ENCODE measurements at places on chromosomes 12 and 14.

DNA sequence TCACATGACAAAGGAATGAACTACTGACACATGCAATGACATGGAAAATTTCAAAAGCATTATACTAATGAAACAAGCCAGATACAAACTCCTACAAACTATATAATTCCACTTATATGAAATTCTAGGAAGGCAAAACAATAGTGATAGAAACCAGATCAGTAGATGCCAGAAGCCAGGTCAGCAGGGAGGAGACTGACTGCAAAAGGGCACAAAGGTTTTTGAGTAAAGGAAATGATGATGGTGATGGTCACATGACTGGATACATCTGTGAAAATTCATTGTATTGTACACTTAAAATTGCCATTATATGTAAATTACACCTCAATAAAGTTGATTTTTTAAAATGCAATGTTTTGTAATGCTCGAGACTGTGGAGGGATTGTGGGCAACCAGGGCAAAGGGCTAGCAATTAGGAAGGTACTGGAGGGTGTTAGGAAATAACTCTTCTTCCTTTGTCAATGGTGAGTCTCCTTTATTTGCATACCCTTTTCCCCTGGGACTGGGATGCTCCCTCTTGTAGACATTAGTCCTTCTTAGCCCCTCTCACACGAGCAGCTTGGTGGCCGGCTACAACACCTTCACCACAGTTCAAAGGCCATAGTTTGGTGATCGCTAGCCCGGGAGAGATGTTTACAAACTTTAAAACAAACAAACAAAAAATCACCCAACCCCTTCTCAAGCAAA lies 6.7 kb upstream of the PRPF40B start:
- no peak for DNase-seq

GRCh38 chr12:91561958-91562325 lies 379.3 kb upstream of the DCN start:
- no peak for DNase-seq

DNA sequence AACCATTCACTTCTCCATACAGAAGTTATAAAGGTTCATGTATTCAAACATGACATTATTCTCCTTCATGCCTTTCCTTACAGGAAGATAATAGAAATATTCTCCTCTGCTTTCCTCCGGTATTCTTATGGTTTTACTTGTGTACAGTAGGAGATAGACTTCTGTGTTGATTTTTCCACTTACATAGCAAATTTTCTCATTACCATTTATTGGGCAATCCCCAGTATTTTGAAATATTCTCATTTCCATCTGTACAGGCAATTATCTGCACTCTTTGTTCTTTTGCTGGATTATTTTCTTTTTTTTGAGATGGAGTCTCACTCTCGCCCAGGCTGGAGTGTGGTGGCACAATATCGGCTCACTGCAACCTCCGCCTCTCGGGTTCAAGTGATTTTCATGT lies 11.0 kb downstream of the PXMP2 start:
- DNase-seq, result no peak

DNA sequence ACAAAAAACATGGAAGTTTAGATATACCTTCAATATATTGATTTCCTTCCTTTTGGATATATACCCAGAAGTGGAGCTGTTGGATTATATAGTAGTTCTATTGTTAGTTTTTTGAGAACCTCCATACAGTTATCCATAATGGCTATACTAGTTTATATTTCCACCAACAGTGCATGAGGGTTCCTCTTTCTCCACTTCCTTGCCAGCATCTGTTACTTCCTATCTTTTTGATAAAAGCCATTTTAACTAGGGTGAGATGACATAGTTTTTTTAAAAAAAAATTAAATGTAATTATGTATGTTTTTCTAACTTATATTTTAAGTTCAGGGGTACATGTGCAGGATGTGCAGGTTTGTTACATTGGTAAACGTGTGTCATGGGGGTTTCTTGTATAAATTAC lies 10.0 kb upstream of the SLC38A4 start:
- DNase-seq, result no peak

DNA sequence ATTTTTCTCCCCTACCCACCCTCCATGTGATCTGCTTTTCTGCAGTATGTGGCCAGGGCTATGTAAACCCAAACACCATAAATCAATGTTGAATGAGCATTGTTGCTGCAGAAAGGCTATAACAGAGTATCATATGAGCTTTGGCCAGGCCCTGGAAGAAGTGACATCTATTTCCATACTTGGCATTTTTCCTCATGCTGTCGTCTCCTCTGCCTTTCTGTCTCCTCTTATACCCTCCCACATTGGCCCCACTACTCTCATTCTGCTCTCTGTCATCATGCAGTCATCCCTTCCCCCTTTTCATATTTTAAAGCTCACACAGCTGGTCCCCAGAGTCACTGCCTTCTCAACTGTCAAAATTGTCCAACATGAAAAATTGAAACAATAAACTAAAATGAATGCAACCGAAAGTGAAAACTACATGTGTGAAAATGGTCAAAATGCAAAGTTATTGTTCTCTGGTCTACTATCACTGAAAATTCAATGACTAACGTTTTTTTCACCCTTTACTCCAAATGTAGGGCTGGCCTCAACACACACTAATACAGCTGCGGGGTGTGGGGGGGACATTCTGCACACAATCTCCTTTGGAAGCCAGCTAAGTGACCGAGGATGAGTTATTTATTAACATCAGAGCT lies 290.7 kb upstream of the TMPO start:
- no peak for DNase-seq

DNA sequence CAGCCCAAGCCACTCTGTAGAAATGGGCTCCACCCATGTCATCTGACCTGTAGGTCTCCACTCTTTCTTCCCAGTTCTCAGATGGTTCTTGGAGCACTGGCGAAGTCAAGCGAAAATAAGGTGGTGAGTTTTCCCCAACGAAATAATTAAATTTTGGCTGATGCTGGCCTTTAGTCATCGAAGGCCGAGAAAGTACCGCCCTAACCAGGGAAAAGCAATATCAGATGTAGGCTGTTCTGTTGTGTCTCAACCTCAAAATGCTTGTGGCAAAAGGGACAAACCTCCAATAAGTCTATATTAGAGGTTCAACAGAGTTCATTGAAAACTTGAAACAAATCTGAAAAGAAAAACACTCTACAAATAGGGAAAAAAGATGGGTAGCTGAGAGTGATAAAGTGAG lies 48.6 kb upstream of the BCAT1 start:
- DNase-seq, result no peak

GRCh38 chr12:120939523-120939922 lies 35.4 kb upstream of the SPPL3 start:
- peak; percentile 18 for DNase-seq

DNA sequence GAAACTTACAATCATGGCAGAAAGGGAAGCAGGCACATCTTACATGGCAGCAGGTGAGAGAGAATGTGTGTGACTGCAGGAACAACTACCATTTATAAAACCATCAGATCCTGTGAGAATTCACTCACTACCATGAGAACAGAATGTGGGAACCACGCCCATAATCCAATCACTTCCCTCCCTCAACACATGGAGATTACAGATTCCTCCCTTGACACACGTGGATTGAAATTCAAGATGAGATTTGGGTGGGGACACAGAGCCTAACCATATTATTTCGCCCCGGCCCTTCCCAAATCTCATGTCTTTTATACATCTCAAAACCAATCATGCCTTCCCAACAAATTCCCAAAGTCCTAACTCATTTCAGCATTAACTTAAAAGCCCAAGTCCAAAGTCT lies 203.6 kb downstream of the C12orf75 start:
- no peak for DNase-seq

GRCh38 chr14:103281496-103282231 lies 52.4 kb upstream of the EIF5 start:
- no peak for DNase-seq

DNA sequence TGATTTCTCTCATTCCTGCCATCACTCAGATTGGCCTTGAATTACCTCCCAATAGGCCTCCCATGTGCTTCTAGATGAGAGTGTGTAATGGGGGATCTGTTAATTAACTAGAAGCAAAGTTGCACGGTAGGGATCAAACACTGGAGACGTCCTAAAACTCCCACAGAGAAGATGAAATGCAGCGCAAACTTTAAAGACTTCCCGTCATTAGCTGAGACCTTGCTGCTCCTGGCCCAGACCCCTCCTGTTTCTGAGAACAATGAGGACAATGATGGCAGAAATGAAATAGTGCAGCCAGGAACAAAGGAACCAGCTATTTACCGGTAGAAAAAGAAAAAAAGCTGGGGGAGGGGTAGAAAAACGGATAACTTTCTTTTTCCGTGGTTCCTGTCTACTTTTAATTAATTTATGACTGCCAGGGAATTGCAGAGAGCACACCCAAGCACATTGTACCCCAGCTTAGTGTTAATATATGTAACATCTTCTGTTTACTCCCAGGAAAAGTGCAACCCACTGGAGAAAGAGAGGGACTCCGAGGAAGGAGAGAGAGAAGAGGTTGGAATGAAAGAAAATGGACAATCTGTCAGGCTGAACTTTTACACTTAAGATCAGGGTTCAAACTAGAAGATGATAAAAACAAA lies 280.7 kb upstream of the SOX5 start:
- DNase-seq, result no peak

GRCh38 chr12:697481-697880 lies 34.2 kb upstream of the NINJ2 start:
- DNase-seq, result no peak

GRCh38 chr14:49464885-49465284 lies 121.3 kb downstream of the RPS29 start:
- DNase-seq, result no peak

- no peak for DNase-seq
Observed at GRCh38 chr12:14185427-14186192, 179.9 kb upstream of the ATF7IP start.

DNA sequence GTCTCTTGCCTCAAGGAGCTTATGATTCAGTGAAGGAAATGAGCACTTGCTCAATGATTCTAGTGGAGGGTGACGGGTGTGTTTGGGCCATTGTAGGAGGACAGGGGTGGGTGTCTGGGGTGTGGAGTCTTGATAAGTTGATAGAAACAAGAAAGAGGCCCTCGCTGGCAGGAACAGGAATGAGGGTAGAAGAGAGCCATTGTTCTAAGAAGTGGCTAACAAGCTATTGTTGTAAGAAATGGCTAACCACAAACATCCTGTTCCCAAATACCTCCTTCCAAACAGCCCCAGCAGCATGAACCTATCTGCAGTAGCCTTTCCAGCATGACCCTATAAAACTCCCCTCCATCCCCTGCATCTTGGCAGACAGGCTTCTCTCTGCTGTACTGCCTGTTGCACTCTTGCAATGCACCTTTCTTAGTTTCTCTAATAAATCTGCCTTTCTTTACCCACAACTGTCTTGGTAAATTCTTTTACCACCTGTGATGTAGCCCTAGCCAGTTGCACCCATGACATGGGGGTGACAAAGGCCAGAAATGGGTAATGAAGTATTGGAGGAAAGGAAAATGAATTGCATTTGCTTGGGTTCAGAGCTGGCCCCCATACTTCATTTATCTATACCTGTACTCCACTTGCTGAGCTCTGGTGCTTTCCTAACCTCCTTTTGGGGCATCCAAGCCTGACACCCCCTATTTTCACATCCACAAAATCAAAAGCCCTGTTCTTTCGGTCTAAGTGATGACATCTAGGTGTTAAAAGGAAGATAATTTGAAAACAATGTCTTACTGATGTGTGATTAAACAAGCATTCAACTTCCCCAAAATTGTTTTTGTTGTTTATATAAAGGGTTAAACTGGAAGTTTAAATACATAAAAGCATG lies 389.1 kb downstream of the GRIN2B start:
- DNase-seq, result no peak

DNA sequence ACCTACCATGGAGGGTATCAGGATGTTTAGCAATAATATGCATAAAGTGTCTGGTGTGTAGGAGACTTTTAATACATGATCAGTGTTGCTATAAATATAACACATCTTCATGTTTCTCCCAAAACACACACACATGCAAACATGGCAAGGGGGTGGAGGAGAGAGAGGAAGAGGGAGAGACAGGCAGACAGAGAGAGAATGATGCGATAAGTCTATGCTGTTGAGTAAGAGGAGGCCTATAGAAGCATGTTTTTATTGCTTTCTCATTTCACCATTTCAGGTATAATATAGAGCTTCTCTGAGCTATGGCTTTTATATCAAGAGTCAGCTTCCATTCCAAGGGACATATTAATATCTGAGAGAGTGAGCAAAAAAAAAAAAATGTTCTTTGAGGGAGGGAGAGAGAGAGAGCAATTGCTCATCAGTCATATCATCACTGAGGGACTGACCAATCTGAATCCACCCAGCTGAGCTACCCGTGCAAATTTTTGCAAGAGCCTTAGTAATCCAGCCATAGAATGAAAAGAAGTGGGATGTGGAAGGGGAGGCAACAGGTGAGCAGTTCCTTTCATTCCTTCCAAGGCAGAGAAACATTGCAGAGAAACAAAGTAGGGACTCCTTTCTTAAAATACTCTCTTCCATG lies 54.8 kb upstream of the RASSF8 start:
- DNase-seq, result no peak

- no peak for DNase-seq
Observed at GRCh38 chr12:110860833-110861296, 14.1 kb downstream of the CCDC63 start.

DNA sequence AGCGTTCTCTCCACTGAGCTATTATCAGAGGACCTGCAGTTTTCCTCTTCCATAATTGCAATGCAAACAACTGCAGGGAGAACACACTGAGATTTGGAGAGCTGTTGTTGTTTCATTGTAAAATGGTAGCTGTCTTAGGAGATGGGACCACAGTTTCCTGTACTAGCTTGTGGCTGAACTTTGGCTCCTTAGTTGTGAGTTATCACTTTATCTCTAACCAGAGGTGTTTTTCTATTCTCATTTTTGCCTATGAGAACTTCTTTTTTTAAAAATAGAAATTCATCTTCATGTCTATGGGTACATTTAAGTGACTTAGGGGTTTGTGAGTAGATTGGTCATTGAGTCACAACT lies 216.5 kb downstream of the SLC38A4 start:
- no peak for DNase-seq

- no peak for DNase-seq
Observed at GRCh38 chr12:48782457-48783395, 6.2 kb downstream of the ADCY6 start.

DNA sequence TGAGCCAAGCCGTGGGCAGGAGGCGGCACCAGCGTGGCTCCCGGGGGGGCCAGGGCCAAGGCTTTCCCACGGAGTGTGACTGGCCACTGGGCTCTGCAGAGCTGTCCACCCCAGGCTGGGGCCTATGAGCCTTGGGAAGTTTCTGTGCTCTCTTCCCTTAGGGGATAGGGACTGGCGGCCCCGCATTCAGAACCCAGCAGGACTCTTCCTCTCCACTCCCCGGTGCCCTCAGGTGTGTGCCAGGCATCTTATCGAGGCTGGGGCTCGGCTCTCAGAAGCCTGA lies 17.8 kb upstream of the EIF2B2 start:
- DNase-seq, result no peak

GRCh38 chr12:47910486-47910885 lies 5.7 kb upstream of the VDR start:
- no peak for DNase-seq

- DNase-seq, result no peak
Observed at GRCh38 chr12:11513288-11513687, 117.9 kb upstream of the PRB2 start.

GRCh38 chr14:66165337-66165736 lies 320.8 kb upstream of the CCDC196 start:
- DNase-seq, result no peak

All from C1 segment of cervical spinal cord (tissue), 14 donors.